CD4-positive, CD25-positive, alpha-beta regulatory T cell (primary cell): ENCODE measurements at places on chromosomes 4 and X. TPM values are rescaled to one million over a fixed set of nuclear protein-coding genes. Genes with fewer than 3 reads are reported as not detected.

The HS6ST2 gene
- not detected for total RNA-seq

DNA sequence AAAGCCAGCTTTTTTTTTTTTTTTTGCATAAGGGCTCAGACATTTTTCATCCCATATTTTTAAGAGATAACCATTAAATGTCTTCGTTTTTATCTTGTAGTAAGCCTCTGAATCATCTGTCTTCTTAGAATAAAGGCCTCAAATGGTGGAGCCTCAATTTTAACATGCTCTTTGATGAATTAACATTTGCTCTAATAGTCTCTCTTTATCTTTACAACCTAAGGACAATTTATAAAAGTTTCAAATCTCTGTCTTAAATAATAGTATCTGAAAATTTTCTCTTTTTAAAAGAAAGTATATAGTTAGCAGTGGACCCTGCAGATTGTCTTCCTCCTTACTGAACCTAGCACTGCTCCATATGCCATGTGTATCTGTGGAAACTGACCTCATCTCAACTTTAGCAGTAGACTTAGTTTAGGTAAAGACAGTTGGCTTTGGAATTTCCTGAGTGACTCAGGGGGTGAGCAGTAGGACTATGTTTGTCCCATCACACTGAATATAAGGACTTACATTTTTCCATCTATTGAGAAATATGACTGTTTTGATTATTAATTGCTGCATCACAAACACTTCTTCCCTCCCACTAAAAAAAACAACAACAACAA is 1658.0 kb downstream of the STIM2 start:
- H3K4me1 ChIP-seq: no peaks in the 10 kb centered on the region
- H3K36me3 ChIP-seq: no peaks in the 10 kb centered on the region
- H3K27ac ChIP-seq: no peak overlapping the region
- H3K4me3 ChIP-seq: no peak overlapping the region
- no peaks in the 10 kb centered on the region for H3K27me3 ChIP-seq
- no peak for DNase-seq

GRCh38 chrX:95950679-95951078 is 734.0 kb upstream of the DIAPH2 start:
- DNase-seq: no peak
- no peaks in the 10 kb centered on the region for H3K27me3 ChIP-seq
- H3K36me3 ChIP-seq: no peaks in the 10 kb centered on the region
- no peak overlapping the region for H3K27ac ChIP-seq
- H3K4me3 ChIP-seq: no peak overlapping the region
- no peaks in the 10 kb centered on the region for H3K4me1 ChIP-seq

GRCh38 chrX:96445531-96446065 is 239.0 kb upstream of the DIAPH2 start:
- no peak for DNase-seq
- no peaks in the 10 kb centered on the region for H3K4me1 ChIP-seq
- H3K27me3 ChIP-seq: no peaks in the 10 kb centered on the region
- H3K36me3 ChIP-seq: no peaks in the 10 kb centered on the region
- H3K27ac ChIP-seq: no peak overlapping the region

The SETD7 gene
- 50.8 TPM for total RNA-seq

- no peak for DNase-seq
- no peak overlapping the region for H3K27ac ChIP-seq
- H3K27me3 ChIP-seq: no peaks in the 10 kb centered on the region
- no peaks in the 10 kb centered on the region for H3K4me1 ChIP-seq
- H3K4me3 ChIP-seq: no peak overlapping the region
Measured at GRCh38 chrX:113019958-113020357, 179.3 kb upstream of the AMOT start.

DNA sequence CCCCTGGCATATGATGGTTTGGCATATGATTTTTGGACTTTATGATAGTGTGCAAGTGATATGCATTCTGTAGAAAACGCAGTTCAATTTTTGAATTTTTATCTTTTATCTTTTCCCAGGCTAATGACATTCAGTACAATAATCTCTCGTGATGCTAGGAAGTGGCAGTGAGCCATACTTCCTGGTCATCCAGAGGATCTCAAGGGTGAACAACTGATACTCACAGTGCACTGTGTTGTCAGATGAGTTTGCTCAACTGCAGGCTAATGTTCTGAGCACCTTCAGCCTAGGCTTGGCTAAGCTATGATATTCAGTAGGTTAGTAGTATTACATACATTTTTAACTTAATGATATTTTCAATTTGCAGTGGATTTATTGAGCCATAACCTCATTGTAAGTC is 405.3 kb downstream of the PCDH7 start:
- no peak overlapping the region for H3K4me3 ChIP-seq
- H3K36me3 ChIP-seq: no peaks in the 10 kb centered on the region
- no peak for DNase-seq
- H3K27me3 ChIP-seq: no peaks in the 10 kb centered on the region
- H3K27ac ChIP-seq: no peak overlapping the region

- H3K27ac ChIP-seq: no peak overlapping the region
- no peak for DNase-seq
- no peaks in the 10 kb centered on the region for H3K27me3 ChIP-seq
- H3K36me3 ChIP-seq: no peaks in the 10 kb centered on the region
- H3K4me1 ChIP-seq: peaks cover 4% of the 10 kb centered on the region
Measured at GRCh38 chrX:1239681-1240142, 27.3 kb upstream of the CRLF2 start.

DNA sequence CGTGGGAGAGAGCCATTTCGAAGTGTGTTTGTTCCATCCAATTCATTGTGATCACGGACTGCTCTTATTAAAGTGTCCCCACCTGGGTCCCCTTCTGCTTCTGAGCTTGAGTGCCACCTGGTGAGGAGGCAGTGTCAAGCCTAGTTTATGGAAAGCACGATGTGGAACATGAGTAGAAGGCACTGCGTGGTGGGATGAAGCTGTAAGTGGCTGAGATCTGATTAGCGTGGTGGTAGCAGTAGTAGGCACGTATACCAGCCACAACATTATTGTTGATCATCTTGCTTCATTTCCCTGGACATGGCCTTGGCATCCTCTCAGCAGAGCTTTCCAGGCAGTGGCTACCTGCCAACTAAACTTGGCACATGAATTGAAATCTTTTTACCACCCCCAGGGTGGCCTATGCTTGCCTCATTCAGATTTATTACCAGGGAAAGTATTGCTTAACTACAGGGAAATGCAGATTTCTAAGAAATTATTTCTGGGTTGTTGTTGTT is 46.4 kb downstream of the GPAT3 start:
- DNase-seq: no peak
- no peak overlapping the region for H3K27ac ChIP-seq
- H3K4me3 ChIP-seq: no peak overlapping the region
- H3K4me1 ChIP-seq: no peaks in the 10 kb centered on the region

- H3K27ac ChIP-seq: no peak overlapping the region
- H3K27me3 ChIP-seq: no peaks in the 10 kb centered on the region
- H3K4me3 ChIP-seq: no peak overlapping the region
- no peaks in the 10 kb centered on the region for H3K36me3 ChIP-seq
- DNase-seq: no peak
- no peaks in the 10 kb centered on the region for H3K4me1 ChIP-seq
Measured at GRCh38 chr4:107939307-107939706, 8.0 kb downstream of the CYP2U1 start.

DNA sequence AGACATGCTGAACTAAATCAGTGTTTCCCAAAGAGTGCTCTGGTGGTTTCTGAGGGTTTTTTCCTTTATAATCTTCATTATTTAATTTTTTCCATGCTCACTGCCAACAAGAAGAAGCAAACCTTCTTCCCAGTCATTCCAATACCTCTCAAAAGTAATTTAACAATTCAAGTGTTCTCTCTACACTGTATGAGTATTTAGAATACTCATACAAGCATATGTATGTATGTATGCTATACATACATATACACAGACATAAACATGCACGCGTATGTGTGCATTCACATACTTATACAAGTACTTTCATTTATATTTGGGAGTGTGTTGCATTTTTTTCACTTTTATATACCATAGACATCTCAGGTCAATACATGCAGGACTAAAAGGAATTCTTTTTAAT is 54.3 kb upstream of the TXK start:
- H3K4me1 ChIP-seq: no peaks in the 10 kb centered on the region
- H3K27ac ChIP-seq: no peak overlapping the region
- H3K27me3 ChIP-seq: no peaks in the 10 kb centered on the region
- H3K4me3 ChIP-seq: no peak overlapping the region
- H3K36me3 ChIP-seq: no peaks in the 10 kb centered on the region
